ENCODE measurements at places on chromosomes 11 and 22.

DNA sequence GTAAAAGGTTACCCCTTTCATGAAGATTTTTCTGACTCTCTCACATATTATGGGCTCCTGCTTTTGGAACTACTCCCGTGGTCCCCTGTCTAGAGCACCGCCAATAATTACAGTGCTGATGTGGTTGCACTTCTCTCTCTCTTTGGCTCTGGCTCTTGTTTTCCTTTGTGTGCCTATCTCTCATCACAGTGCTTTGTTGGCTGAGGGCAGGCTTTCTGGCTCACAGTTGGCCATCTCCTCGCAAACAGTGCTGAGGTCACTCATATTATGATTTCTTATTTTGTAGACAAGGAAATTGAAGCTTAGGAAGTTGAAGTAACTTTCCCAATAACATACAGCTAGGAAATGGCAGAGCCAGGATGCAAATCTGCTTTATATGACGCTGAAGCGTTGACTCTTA, 192.5 kb downstream of the DDX10 start:
- DNase-seq = no peak

DNA sequence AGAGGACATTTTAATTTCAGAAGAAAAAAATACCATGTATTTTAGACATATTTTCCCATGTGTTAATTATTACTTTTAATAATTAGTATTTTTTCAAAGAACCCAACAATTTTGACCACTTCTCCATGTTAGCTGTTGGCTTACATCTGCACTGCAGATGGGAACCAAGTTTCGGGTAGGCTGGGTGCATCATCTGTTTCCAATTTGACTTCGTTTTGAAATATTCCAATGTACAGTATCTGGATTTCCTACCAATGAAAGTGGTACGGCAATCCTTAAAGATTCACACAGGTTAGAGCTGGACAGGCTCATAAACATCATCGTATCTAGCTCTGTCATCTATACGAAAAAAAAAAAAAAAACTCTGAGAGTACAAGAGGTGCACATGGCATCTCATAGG, 670.2 kb downstream of the OPCML start:
- no peak for DNase-seq

GRCh38 chr11:96213500-96213899, 129.5 kb downstream of the MAML2 start:
- peak; percentile 73 for DNase-seq

DNA sequence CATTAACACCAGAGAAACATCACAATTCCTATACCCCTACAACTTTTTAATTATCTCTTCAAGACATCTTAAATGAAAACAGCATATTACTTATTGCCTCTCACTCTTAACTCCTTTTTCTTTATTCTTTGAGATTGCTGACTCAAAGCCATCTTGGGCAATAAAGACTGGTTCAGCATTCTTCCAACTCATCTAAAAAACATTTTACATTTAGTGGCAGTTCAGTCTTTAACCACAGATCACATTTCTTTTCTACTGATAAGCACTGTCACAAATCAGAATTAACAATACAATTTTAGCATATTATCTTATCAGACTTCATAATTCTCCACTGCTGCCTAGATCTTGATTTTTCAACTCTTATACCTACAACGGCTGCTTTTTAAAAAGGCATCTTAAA, 34.0 kb downstream of the SIK3 start:
- DNase-seq = peak; percentile 61

DNA sequence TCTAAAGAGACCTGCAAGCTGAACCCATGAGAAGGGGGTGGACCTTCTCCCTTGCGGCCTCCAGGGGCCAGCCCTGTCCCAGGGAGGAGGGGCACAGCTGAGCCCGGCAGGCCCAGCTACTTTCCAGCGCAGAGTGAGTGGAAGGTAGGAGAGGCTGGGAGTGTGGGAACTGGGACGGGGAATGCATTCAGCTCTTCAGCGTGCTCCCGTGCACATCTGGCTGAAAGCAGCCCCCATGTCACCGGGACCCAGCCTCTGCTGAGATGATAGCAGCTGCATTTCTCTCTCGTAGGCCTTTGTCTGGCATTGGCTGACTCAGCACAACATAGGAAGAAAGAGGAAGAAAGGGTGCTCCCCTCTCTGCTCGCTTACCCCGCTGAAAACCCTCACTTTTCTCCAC, 951.5 kb downstream of the TBC1D22A start:
- no peak for DNase-seq

DNA sequence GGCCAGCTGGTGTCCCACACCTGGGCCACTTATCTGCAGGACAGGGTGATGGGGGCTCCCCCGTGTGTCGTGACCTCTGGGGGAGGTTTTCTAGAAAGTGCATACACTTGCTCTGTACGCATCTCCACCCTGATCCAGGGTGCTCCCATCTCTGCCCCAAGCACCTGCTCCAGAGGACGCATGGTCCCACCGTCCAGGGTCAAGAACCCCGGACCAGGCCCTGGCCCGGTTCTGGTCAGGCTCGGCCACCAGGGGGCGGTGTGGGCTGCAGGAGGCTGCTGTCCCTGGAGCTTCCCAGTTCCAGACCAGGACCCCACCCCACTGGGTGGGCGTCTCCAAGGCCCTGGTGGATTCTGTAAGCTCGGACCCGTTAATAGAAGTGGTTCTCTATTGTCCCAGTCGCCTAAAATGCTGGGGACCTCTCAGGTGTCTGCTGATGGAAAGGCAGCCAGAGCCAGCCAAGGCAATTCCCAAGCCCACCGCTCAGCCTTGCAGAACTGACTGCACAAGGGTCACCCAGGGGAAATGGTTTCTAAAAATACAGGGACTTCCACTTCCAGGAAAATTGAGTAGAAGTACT, 34.7 kb upstream of the SEPTIN5 start:
- no peak for DNase-seq

- DNase-seq = no peak
These were observed 26.0 kb upstream of the GGTLC2 start for GRCh38 chr22:22618448-22618847.

- DNase-seq = no peak
These were observed 11.2 kb downstream of the MPPED1 start for GRCh38 chr22:43423046-43423445.

DNA sequence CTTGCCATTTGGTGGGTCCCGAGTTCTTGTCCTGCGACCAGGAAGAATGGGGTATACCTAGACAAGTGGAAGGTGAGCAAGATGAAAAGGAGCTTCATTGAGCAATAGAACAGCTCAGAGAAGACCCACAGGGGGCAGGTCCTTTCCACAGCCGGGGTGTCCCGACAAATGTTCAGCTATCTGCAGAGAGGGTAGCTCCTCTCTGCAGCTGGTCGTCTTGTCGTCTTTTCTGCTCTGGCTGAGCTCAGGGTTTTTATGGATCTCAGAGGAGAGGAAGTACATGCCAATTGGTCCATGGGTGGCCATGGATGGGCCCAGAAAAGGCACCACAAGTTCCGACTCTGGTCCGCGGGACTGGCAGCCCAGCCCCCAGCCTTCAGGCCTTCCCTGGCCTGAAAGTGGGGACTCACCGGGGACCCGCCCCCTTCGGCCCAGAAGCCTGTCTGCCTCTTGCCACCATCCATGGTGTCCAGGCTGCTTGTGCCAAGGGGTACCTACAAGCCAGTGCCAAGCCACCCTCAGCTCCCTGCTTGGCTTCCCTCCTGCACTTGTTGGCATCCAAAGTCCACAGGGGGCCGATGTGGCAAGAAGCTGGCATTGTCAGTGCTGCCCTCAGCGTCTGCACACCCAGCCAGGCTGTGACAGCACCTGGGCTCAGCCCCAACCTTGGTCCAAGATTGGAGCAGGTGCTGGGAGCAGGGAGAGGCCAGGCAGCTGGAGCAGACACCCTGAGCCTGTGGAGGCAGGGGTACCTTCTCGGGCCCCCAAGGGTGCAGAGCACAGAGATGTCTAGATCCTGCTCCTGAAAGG, 438.9 kb downstream of the TBC1D22A start:
- no peak for DNase-seq

DNA sequence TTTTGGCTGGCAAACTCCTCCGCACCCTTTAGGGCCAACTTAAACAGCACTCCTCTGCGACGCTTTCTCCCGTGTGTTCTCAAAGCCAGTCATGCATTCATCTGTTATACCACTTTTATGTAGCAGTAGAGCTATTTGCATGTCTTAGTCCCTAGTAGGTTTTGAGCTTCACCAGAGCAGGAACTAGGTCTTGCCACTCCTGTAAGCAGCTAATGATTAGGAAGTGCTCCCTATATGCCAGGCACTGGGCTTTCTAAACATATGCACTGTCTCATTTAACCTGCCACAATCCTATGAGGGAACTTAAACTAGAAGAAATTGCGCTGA, 180.8 kb downstream of the DBX1 start:
- no peak for DNase-seq

DNA sequence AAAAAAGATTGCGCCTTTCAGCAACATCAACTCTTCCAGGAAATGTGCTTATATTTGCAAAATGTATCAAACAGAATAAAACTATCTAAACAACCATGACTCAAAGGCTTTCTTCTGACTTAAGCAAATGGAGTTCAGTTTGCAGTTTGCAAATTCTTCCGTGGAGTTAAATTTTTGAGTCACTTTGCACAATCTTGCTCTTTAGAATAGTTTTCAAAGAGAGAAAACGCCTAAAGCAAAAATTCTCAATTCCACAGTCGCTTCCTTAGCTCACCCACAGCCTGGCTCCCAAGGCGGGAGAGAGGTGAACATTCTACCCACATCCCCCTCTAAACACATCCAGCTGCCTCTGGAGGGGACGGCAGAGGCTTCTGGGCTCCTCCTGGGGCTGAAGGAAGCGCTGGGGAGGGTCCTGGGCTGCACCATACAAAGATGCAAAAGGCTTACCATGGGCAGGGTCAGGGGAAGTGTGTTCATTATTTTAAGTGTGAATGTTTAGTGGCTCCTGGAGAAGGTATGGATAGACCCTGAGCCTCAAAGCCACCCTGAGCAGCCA, 1487.3 kb downstream of the TBC1D22A start:
- no peak for DNase-seq

- DNase-seq = no peak
These were observed 1.6 kb downstream of the CCND1 start for GRCh38 chr11:69642549-69642912.

GRCh38 chr11:1523779-1524178, 37.2 kb upstream of the MOB2 start:
- DNase-seq = no peak

DNA sequence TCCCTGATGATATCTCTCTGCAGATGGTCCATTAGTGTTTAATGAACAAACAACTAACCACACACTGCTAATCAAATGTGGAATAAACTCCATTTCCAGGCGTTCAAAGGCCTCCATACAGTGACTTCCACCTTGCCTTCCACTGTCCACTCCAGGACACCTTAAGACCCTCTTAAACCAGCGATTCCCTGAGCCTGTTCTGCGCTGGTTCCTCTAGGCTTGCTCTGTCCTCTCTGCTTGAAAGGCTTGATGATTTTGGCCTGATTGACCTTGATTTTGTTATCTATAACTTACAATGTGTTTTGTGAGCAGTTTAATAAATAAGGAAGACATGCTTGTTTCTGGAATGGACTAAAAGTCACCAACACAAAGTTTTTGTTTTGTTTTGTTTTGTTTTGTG, 12.0 kb downstream of the OVCH2 start:
- DNase-seq = no peak

GRCh38 chr22:25365491-25366261, 146.2 kb downstream of the CRYBB2 start:
- no peak for DNase-seq

- DNase-seq = peak; percentile 64
These were observed 96.8 kb downstream of the ATM start for GRCh38 chr11:108319541-108320145.

GRCh38 chr22:49734390-49734789, 93.3 kb downstream of the BRD1 start:
- no peak for DNase-seq

- peak; percentile 16 for DNase-seq
These were observed 26.1 kb downstream of the MOB2 start for GRCh38 chr11:1460396-1460985.

- DNase-seq = no peak
These were observed 11.8 kb downstream of the TMEM184B start for GRCh38 chr22:38260761-38261681.

GRCh38 chr22:45709866-45710265, 38.2 kb downstream of the ATXN10 start:
- peak; percentile 82 for DNase-seq

DNA sequence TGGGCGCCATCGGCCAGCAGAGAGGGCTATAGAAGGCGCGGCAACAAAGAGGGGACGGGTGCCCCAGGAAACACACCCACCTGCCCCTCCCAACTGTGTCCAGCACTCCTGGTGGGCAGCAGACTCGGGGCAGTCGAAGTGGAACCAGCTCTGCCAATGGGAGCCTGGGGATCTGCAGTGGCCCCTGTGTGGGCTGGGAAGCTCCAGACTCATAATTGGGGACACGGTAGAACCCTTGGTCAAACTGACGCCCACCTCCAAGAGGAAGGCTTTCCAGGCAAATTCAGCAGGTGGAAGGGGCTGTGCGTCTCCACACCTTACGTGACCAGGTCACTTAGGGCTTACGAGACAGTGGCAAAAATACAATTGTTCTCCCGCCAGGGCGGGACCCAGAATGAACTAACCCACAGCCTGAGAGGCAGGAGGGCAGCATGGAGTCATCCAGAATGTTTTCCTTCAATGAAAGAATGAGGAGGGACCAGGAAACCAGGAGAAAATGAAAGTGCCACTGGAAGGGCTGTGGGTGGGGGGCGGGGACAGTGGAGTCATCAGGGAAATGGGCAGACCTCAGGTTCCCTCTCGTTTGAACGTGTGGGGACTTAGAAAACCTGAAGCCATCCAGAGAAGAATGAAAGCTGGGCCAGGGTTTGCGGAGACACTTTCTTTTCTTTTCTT, 53.2 kb upstream of the SHANK2 start:
- no peak for DNase-seq

Measured in HCEC 1CT (cell line).